Left hindlimb (tissue), 1 donor: ENCODE measurements at places on chromosomes 7 and 10.

- no peak for DNase-seq
Observed at GRCh38 chr7:113367041-113367586, 248.8 kb upstream of the SMIM30 start.

DNA sequence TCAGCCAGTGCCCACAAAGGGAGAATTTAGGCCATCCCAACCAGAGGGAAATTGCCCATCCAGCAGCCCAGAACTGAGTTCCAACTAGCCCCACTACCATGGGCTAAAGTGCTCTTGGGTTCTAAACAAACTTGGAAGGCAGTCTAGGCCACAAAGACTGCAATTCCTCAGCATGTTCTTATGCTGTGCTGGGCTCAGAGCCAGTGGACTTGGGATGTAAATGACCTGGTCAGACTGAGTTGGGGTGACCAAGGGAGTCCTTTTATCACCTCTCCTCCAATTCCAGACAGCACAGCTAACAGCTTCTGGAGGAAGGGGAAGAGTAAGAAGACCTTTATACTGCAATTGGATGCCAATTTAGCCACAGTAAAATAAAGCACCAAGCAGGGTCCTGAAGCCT lies 607.2 kb upstream of the KCND2 start:
- no peak for DNase-seq

- no peak for DNase-seq
Observed at GRCh38 chr10:101028446-101029337, 2.2 kb downstream of the PDZD7 start.

- no peak for DNase-seq
Observed at GRCh38 chr7:145534301-145534700, 582.3 kb upstream of the CNTNAP2 start.
